ENCODE measurements at places on chromosomes 11 and 22. TPM values are rescaled to one million over a fixed set of nuclear protein-coding genes. Genes with fewer than 3 reads are reported as not detected.

TMEM225 gene
- not detected for total RNA-seq

DEUP1 gene
- total RNA-seq: 0.69 TPM

PARVG gene
- total RNA-seq: not detected

NFAM1 gene
- not detected for total RNA-seq

DNA sequence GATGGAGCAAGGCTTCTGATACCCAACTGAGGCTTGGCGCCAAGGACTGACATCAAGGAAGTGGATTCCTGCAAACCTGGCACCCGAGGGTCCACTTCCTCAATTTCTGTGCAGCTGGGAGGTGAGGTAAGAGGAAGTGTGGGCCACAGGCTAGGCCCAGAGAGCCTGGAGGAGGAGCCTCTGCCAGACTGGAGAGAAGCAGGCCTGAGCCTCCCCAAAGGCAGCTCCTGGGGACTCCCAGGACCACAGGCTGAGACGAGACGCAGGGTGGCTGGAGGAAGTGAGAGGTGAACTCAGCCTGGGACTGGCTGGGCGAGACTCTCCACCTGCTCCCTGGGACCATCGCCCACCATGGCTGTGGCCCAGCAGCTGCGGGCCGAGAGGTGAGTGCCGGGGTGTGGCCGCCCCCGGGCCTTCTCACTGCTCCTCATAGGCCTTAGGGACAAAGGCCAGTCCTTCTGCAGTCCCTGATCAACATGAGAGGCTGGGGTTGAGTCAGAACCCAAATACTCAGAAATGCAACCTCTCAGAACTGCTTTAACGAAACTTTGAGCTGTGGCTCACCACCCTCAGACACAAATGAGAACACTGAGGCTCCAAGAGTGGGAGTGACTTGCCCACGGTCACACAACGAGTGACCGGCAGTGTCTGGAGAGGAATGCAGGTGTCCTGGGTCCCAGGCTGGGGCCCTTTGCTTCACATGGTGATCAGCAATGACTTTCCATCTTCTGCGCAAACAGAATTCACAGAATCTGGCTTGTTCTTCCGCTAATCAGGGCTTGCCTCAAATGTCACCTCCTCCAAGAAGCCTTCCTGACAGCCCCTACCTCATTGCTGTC lies at the start of gene NCF4:
TSS of gene NCF4 (plus strand) at position 186 of the 839 bp plus-strand sequence. CDS start at position 352, 166 bp downstream.
- no peak for DNase-seq

GGTLC3 gene
- total RNA-seq: not detected

DNA sequence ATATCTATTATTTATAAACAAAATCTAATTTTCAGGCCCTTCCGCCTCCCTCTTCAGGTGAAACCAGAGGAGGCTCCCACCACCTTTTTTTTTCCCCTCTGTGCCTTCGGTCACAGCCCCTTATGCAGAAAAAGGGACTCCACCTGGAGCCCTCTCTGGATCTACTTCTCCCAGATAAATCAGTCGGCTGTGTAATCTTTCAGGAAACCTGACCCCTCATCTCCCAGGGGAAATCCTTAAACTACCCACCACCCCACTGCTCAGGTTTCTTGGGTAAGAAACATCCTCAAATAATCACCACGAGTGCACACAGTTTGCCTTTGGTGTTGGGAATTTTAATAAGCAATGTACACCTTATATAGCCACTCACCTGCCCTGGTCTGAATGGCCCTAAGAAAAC lies 104.2 kb downstream of the NAV2 start:
- DNase-seq: no peak

GRCh38 chr22:45612451-45612901 lies 59.2 kb upstream of the ATXN10 start:
- no peak for DNase-seq

DNA sequence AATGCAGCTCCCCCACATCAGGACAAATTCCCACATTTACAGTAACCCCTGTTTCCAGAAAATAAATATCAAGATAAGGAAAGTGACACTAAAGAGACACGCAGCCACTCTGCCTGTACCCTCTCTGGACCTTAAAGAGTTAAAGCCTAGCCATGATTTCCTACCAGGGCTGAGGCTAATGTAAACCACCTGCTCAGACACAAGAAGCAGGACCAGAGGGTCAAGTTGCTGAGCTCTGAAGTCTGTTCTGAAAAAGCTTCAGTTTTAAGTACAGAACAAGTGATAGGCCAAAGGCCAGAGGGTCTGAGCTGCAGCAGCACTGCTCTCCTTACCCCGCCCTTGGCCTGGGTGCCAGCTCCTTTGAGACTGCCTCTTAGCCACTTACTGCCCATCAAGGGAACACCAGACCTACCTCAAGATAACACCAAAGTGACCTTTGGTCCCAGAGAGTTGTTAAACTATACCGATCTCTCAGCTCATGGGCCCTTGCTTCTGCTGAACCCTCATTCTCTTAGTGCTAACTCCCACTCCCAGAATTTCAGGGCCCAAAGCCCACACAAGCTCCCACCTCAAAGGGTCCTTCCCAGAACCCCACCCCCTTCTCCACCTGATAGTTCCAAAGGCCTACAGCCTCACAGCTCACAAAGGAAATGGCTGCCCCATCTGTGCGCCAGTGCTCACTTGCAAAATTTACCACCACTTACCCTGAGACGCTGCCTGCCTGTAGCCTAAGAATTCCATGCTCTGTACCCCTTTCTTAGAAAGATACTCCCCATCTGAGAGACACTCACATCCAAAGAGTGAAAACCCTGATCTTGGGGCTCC lies 40.5 kb downstream of the IL18BP start:
- DNase-seq: no peak

DNA sequence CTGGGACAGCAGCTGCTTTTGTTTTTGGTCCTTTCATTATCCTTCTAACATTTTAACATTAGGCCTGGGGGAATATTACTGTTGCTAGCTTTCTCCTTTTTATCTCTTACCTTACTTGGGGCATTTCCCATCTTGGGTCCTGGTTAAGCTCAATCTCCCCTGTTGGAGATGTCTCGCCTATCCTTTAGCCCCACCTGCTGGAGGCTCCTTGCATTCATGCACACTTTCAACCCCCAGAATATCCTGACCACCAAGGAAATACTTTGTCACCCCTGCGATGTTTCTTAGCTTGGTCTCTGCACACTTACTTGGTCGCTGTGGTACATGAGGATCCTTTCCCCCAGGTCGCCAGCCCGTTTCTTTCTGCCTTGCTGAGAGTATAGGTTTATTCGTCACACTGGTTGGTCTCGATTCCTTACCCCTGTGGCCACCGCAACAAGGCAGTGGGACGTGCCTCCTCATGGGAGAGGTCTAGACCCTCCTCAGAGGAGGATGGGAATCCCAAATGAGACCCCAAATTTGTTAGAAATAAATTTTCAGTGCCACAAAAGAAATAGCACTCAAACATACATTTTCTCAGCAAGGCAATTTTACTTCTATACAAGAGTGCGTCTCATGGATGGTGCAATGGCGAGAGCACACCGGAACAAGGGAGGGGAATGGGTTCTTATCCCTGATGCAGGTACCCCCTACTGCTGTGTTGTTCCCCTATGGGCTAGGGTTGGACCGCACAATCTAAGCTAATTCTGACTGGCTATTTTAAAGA lies 5.4 kb upstream of the TXN2 start:
- no peak for DNase-seq

- no peak for DNase-seq
Measured at GRCh38 chr11:124098141-124098540, 17.1 kb upstream of the VWA5A start.

DNA sequence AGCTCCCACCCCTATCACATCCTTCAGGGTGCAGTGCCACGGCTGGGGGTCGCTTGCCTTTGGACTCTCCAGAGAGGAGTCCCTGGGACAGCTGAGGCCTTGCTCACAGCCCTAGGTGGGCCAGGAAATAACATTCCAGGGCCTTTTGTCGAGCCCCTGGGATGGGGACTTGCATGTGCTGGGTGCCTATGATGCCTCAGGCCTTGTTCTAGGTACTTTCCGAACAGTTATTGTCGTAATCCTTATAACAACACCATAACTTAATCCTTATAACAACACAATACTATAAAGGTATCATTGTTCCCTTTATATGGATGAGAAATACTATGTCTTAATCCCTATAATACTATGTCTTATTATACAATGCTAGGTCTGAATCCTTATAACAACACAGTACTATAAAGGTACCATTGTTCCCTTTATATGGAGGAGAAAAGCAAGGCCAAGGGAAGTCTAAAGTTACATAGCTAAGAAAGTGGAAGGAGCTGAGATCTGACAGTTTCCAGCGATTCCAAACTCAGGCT lies 236.5 kb downstream of the ST3GAL4 start:
- no peak for DNase-seq

- DNase-seq: no peak
Measured at GRCh38 chr11:92224054-92224406, 588 bp upstream of the FAT3 start.

RNF215 gene
- total RNA-seq: 28.0 TPM

PDGFB gene
- 79.6 TPM for total RNA-seq

SYCE3 gene
- 1.0 TPM for total RNA-seq

GRCh38 chr11:2934611-2935239 lies 5.5 kb upstream of the PHLDA2 start:
- DNase-seq: no peak

NOX4 gene
- total RNA-seq: 11.6 TPM
